ENCODE measurements at places on chromosomes 16 and 17. TPM values are rescaled to one million over a fixed set of nuclear protein-coding genes. Genes with fewer than 3 reads are reported as not detected.

Gene HOXB3
- 17.7 TPM for polyA plus RNA-seq

Gene IGSF6
- polyA plus RNA-seq: 3.5 TPM

Gene TUBB3
- 7.5 TPM for polyA plus RNA-seq

Gene TK1
- 17.2 TPM for polyA plus RNA-seq

Gene ACAP1
- 8.9 TPM for polyA plus RNA-seq

Gene MPP3
- 4.3 TPM for polyA plus RNA-seq

Gene ALOX12B
- polyA plus RNA-seq: not detected

Gene KRTAP4-4
- polyA plus RNA-seq: not detected

Gene CHAD
- not detected for polyA plus RNA-seq

Gene BCAS3
- 10.9 TPM for polyA plus RNA-seq

Gene CDC27
- 54.8 TPM for polyA plus RNA-seq

Gene ACSM2A
- polyA plus RNA-seq: 1.4 TPM

GRCh38 chr17:77438241-77439188, 297.7 kb downstream of the SEC14L1 start:
- no peak for DNase-seq

GRCh38 chr17:71111460-71111859, 942.1 kb downstream of the KCNJ2 start:
- no peak for DNase-seq

DNA sequence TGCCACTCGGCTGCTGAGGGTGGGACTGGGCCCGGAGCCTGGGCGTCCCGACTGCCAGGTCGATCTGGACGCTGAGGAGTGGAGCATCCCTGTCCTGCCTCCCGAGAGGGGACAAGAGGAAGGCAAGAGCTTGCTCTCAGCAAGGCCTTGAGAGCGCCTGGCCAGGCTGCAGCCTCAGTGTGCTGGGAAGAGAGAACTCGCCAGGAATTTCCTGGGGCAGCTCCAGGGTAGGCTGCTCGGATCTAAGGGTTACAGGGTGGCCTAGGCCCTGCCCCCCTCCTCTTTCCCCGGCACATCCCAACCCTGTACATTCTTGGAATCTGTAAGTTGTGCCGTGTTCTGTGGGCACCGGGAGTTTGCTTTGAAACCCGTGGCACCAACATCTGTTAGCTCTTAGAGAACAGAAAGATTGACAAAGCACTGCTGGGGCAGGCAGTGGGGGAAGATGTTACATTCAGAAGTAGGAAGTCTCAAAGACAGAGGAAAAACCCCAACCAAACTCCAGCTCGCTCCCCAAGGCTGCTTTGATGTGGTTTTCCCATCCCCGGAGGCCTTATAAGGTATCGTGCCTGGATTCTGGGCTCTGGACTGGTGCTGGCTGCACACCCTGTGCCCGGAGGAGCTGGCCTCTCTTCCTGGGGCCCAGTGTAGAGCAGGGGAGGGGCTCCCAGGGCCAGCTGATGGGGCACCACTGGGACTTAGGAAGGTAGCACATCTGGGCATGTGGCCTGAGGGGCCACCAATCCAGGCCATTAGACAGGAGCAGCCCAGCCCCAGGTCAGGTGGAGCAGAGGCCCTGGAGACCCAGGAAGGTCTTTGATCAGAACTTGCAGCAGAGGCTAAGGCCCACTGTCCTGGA, 55.2 kb downstream of the NKD1 start:
- peak; percentile 61 for DNase-seq

DNA sequence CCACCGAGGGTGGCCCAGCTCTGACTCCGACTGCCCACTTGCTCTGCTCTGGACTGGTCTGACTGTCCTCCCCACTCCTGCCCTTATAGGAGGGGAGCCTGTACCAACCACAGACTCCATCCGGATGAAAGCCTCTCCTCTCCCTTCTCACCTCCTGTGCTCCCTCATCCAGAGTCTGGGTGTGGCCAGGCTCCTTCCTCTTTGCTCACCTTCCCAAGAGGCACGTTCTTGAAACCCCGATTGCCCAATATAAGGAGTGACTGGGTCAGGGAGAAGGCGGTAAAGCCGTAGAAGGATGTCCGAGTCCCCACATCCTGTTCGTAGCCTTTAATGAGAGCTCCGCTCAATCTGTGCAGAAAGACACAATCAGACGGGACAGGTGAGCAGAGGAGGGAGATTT, 17.1 kb downstream of the ST6GALNAC1 start:
- DNase-seq: no peak

DNA sequence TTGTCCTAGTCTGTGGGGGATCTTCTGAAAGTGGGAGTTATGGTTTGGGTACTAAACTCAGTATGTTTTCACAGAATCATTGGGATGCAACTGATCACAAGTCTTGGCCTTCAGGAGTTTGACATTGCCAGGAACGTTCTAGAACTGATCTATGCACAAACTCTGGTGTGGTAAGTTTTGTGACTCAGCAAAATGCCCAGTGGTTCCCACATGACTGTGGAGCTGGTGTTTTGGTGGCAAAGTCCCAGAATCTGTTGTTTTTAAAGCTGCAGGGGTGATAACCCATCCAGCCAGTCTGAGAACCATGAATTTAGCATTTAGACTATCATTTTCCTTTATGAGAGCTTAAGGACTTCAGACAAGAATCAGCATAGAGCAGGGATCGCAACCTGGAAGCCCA, 40.6 kb downstream of the GDE1 start:
- DNase-seq: no peak

- DNase-seq: no peak
Observed at GRCh38 chr16:87334651-87335624, 17.7 kb upstream of the C16orf95 start.

DNA sequence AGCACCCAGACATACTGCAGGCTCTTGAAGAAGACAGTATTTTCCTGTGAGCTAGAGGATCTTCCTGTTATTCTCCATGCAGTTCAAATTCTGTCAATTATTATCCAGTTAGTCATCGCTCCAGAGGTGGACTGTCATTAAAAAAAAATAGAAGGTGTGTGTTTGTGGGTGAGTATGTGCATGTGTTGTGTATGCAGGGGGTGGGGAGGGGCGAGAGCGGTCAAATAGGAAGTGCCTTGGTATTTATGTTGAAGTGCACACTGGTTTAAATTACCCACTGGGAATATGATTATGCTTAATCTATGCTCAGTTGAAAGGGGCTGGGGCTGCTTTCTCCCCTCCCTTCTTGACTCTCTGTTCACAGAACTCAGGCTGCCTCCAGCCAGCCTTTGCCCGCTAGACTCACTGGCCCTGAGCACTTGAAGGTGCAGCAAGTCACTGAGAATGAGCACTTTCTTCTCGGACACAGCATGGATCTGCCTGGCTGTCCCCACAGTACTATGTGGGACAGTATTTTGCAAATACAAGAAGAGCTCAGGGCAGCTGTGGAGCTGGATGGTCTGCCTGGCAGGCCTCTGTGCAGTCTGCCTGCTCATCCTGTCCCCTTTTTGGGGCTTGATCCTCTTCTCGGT, at the start of gene HSD17B2:
Gene HSD17B2 (plus strand): TSS at position 273 of the 632 bp plus-strand sequence. CDS start 172 bp downstream, at position 445.
- DNase-seq: no peak

GRCh38 chr17:81125573-81126081, 39.7 kb upstream of the PVALEF start:
- no peak for DNase-seq

GRCh38 chr16:77873066-77873465, 84.7 kb downstream of the VAT1L start:
- DNase-seq: no peak

GRCh38 chr17:52653014-52653413, 494.5 kb upstream of the CA10 start:
- DNase-seq: no peak

DNA sequence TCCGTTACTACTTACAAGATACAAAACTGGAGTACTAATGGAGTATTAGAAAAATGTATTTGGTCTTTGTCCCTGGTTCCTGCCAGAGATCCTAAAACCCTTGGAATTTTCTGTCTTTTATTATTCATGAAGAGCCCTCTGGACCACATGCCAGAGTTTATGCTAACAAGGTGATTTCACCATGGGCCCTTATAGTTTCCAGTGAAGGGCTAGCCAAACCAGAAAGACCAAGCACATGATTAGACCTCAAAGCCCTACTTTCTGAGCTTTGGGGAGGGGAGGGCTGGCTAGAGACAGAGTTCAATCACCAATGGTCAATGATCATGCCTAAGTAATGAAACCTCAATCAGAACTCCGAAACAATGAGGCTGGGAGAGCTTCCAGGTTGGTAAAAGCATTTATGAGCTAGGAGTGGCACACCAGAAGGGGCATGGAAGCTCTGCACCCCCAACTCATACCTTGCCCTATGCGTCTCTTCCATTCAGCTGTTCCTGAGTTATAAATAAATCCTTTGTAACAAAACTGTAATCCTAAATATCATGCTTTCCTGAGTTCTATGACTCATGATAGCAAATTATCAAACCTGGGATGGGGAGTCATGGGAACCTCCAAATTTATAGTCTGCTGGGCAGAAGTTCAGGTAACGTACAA, 10.4 kb downstream of the DCUN1D3 start:
- DNase-seq: no peak

DNA sequence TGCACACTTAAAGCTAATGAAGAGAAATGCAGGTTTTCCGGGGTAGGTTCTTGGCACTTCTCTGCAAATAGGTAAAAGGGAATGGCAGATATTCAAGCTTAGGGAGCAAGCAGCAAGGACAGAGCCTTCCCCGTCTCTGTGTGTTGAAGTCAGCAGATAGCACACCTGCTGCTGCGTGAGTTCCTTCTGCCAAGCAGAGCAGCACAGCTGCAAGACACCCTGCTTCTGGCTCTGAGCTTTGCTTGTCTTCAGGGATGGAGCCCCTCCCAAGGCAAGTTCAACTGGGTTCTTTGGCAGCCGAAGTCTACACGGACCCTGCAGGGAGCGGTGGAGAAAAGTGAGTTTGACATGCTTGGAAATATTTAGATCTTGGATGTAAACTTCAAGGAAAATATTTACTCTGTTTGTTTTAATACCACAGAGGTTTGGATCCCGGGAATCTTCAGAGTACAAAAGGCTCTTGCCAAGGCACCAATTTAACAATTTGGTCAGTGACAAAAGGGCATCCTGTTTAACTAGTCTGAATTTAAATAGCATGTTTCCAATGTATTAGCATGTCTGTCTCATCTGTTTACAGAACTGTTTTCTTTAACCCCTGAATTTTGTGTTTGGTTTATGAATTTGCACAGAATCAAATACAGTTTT, 113.4 kb upstream of the KCNJ16 start:
- DNase-seq: peak; percentile 87

GRCh38 chr17:80984749-80985148, 6.9 kb upstream of the CHMP6 start:
- DNase-seq: no peak

- DNase-seq: no peak
Observed at GRCh38 chr16:71367241-71367976, 8.9 kb downstream of the CALB2 start.

DNA sequence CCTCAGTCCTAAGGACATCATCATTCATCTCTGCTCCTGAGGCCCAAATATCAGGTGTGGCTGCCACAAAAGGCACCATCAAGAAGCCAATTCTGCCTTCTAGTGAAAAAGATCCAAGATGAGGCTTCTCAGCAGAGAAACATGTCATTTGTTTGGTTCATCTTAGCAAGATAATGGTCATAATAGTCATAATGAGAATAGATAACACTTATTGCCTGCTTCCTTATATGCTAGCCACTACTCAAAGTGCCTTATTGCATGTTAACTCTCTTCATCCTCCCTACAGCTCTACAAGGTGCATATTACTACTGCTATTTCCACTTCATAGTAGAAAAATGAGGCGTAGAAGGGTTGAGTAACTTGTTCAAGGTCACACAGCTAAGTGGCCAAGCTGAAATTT, 45.0 kb upstream of the MRPS23 start:
- DNase-seq: no peak

DNA sequence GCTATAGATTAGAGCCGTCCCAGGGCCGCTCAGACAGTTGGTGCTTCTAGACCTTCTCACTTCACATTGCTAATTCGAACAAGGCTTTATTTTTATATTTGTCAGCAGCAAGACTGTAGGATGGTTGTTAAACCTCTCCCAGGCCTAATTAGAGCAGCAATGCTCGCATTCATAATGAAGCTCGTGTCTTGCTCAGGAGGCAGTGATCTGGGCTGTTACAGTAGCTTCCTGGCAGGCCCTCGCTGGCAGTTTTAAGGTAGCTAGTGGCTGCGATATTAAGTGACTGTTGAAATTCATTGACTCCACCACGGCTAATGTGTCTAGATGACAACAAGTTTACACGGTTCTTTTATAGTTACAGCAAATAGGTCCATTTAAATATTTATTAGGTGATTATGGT, 23.2 kb upstream of the ANKFN1 start:
- no peak for DNase-seq

GRCh38 chr16:55655381-55655896, 349 bp upstream of the SLC6A2 start:
- DNase-seq: no peak

GRCh38 chr17:16123531-16123930, 91.8 kb downstream of the NCOR1 start:
- no peak for DNase-seq

DNA sequence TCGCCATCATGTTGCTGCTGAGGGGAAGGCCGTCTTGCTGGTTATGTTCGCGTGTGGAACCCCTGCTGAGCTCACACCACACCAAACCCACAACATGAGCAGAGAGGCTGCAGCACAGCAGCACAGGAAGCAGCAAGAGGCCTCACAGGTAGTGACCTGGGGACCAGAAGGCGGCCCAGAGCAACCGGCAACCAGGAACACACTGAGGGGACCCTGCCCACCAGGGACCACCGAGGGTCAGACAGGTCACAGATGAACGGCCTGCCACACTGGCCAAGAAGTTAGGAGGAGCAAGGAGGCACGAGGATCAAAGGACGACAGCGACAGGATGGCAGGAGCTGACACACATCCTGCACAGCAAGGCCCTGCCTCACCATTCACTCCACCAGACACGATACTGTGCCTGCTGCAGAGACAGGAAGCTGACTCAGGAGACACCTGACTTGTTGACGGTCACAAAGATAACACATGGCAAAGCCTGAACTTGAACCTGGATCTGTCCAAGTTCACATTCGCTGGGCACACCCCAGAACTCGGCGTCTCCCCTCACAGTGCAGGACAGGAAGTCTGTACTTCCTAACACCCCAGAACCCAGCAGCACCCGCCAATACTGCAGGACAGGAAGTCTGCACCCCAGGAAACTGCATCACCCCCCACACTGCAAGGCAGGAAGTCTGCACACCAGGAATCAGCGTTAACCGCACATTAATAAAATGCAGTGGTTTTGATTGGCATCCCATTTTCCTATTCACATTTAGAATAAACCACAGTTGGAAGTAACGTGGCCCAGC, 98.5 kb downstream of the ZNF778 start:
- DNase-seq: no peak

- DNase-seq: no peak
Observed at GRCh38 chr16:2083876-2084780, 36.3 kb downstream of the TSC2 start.

GRCh38 chr17:4899341-4900230, at the start of gene C17orf107:
Gene C17orf107 (plus strand): TSS chr17:4899536. CDS start chr17:4899763, 227 bp downstream.
- peak; percentile 76 for DNase-seq

- peak; percentile 42 for DNase-seq
Observed at GRCh38 chr17:76492989-76493501, 8.2 kb downstream of the RHBDF2 start.

- no peak for DNase-seq
Observed at GRCh38 chr16:78446992-78447563, 347.6 kb downstream of the WWOX start.

GRCh38 chr16:845351-845745, 44.8 kb upstream of the GNG13 start:
- DNase-seq: no peak

DNA sequence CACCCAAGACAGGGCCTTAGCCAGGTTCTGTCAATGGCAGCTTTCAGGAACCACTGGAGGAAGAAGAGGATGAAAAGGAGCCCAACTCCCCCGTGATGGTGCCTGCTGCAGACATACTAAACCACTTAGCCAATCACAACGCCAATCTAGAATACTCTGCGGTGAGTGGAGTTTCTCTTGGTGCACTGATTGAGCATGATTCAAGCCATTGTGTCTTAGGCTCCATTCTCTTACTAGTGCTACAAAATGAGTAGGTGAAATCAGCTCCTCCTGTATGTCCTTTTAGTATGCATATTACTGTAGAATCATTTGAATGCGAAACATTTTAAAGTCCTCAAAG, 1.4 kb downstream of the SETD6 start:
- no peak for DNase-seq

Data from muscle of arm (tissue), 14 donors.